ENCODE measurements at places on chromosomes 5 and 9. TPM values are rescaled to one million over a fixed set of nuclear protein-coding genes. Genes with fewer than 3 reads are reported as not detected.

LHX3 gene
- not detected for total RNA-seq

OBP2A gene
- total RNA-seq, result not detected

PCDHB7 gene
- not detected for total RNA-seq

SPARC gene
- total RNA-seq, result 176 TPM

CCDC180 gene
- total RNA-seq, result 0.49 TPM

PDZD2 gene
- total RNA-seq, result 5.9 TPM

ECSCR gene
- not detected for total RNA-seq

GARNL3 gene
- total RNA-seq, result 3.5 TPM

GABRG2 gene
- not detected for total RNA-seq

PHYKPL gene
- 6.6 TPM for total RNA-seq

BARX1 gene
- total RNA-seq, result not detected

PCDHGB6 gene
- total RNA-seq, result 1.1 TPM

SCGB3A2 gene
- total RNA-seq, result not detected

PRRX2 gene
- total RNA-seq, result 1.2 TPM

OMD gene
- not detected for total RNA-seq

TMOD1 gene
- total RNA-seq, result not detected

FOXD4L6 gene
- 0.05 TPM for total RNA-seq

SPINK14 gene
- total RNA-seq, result not detected

CER1 gene
- total RNA-seq, result not detected

TMEM252 gene
- total RNA-seq, result not detected

SLC1A3 gene
- 2.7 TPM for total RNA-seq

ITK gene
- total RNA-seq, result not detected

CD72 gene
- total RNA-seq, result 0.56 TPM

TRPM6 gene
- total RNA-seq, result 0.14 TPM

PDGFRB gene
- total RNA-seq, result 3.9 TPM

ENTREP1 gene
- 2.5 TPM for total RNA-seq

OTP gene
- total RNA-seq, result not detected

GNAQ gene
- total RNA-seq, result 18.6 TPM

IFNA2 gene
- total RNA-seq, result not detected

PCDHB1 gene
- not detected for total RNA-seq

ZFP37 gene
- 1.1 TPM for total RNA-seq

PCDHB3 gene
- total RNA-seq, result not detected

NFIB gene
- total RNA-seq, result 16.4 TPM

OR13C5 gene
- total RNA-seq, result not detected

MCC gene
- total RNA-seq, result 38.8 TPM

MTAP gene
- total RNA-seq, result 31.4 TPM

GARIN3 gene
- total RNA-seq, result not detected

GBGT1 gene
- 3.2 TPM for total RNA-seq

CREB3 gene
- total RNA-seq, result 47.8 TPM

PDLIM4 gene
- 61.7 TPM for total RNA-seq

CD180 gene
- total RNA-seq, result not detected

TAF11L10 gene
- not detected for total RNA-seq

TMEM8B gene
- total RNA-seq, result 5.7 TPM

GPX3 gene
- 46.1 TPM for total RNA-seq

BARHL1 gene
- not detected for total RNA-seq

SLC6A7 gene
- total RNA-seq, result not detected

IFNA13 gene
- not detected for total RNA-seq

MAN2A1 gene
- total RNA-seq, result 35.5 TPM

SLC36A3 gene
- total RNA-seq, result not detected

CD14 gene
- total RNA-seq, result 0.35 TPM

DBH gene
- not detected for total RNA-seq

MYMK gene
- total RNA-seq, result not detected

HTR4 gene
- not detected for total RNA-seq

HSPA4 gene
- 122 TPM for total RNA-seq

FOXD4L5 gene
- not detected for total RNA-seq

IL3 gene
- total RNA-seq, result not detected

IRGM gene
- not detected for total RNA-seq

GABRA6 gene
- total RNA-seq, result not detected

NUDT12 gene
- 13.8 TPM for total RNA-seq

HAPLN1 gene
- not detected for total RNA-seq
